NCI-H2029 treated with DMSO at 0.1 percent for 48 hours (cell line): ENCODE measurements at places on chromosomes 2 and 18.

DNA sequence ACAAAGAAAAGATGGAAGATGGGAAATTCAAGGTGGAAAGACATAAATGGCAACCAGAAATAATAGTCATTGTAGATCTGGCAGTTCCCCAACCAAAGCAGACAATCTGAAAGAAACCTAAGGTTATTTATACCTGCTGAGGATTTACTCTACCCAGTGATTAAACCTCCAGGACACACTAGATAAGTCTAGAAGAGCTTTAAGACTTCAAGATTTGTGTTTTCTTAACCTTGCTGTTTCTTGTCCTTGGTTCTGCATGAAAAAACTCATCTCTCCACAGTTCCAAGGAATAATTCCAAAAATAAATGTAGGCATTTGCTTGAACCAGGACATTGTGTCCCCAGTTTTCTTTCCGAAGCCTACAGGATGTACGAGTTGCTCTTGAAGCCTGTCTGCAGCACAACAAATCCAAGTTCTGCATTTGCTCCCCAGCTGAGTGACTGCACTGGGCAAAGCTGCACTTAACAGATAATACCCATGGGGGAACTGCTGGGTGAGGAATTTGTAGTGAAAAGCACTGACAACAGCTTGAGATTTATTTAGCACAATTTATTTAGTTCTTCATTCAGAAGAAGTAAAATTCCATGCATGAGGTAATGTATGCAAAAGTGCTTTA, 19.8 kb downstream of the DTNA start:
- no peak for DNase-seq

DNA sequence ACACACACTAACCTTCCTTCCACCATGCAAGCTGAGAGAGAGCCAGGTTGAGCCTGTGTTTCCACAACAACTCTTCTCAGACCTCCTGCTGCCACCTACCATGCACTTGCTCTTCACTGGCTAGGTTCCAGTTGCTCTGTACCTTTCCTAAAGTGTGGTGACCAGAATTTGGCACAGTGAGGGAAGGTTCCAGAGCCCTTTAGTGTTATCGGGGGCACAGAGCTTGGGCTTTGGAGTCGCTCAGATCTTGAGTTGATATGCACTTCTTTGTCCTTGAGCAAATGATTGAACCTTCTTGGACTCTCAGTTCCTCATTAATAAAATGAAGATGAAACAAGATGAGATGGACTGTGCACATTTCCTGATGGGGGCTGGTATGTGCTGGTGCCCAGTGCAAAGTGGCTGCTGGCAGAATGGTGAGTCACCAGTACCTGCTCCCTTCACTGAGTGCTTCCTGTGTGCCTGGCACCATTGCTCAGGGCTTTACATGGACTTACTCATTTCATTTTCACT, 47.1 kb downstream of the NEDD4L start:
- peak; percentile 50 for DNase-seq

DNA sequence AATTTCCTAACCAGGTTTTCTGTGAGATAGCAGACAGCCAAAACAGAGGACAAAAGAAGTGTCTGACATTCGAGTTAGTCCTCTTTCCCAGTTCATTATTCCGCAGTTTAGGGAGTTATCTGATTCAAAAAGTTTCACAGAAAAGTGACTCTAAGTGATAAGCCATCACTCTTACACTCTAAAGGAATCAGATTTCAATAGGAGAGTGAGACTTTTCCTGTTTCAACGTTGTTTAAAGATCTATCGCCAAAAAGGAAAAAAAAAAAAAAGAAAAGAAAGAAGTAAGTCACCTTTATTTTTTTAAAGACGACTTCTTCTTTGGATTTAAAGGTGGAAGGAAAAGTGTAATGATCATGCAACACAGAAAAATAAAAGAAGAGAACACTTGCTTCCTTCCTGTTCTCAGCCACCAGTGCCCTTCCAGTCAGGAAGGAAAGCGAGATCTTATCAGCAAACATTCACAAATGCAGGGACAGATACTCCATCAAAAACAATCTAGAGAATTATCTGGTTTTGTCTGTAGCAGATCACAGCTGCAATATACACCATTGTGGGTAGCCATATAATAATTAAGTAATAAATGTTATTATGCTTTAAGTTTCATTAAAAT, 49.8 kb downstream of the TFPI start:
- DNase-seq, result no peak

GRCh38 chr2:224903621-224904020, 138.6 kb downstream of the DOCK10 start:
- DNase-seq, result no peak

DNA sequence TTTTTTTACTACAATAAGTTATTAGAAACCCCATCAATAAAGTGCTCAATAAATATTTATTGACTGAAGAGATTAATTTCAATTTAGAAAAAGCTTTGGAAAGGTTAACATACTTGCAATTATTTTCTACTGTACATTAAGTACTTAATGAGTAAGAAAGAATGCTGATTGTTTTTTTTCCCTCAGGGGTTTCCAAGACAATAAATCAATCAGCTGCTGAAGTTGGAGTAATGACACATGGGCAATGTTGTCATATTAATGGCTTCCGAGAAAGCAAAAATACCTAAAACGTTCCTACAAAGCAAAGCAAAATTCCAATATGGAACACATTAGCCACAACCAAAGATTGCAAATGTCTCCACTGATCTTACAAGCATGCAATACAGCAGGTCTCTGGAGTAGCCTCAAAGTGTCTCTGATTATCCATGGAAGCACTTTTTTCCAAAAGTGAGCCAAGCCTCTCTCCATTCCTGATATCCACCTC, 66.7 kb downstream of the ZC3H6 start:
- no peak for DNase-seq
